Dermis blood vessel endothelial cell (primary cell): ENCODE measurements at places on chromosomes 6 and 20. TPM values are rescaled to one million over a fixed set of nuclear protein-coding genes. Genes with fewer than 3 reads are reported as not detected.

- DNase-seq, result no peak
Observed at GRCh38 chr6:16346831-16347230, 108.4 kb downstream of the GMPR start.

- DNase-seq, result no peak
Observed at GRCh38 chr6:159446340-159446739, 246.7 kb downstream of the SOD2 start.

DNA sequence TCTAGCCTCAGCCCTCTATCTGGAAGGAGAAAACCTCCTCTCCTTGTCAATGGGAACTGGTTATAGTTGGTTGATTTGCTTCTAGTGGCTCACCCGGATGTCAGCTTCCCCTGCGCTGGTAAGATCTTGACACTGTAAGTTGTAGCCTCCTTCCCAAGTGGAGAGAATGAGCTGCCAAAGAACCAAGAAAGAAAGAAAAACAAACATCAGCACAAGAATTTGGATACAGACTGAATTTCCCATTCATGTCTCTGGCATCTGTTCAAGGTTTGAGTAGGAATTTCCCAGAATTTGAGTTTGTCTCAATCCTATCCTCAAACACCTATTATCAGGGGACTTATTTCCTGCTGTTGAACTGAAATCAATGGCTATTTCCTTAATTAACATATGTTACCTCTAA lies 44.1 kb downstream of the ELOVL2 start:
- DNase-seq, result peak; percentile 1

- DNase-seq, result no peak
Observed at GRCh38 chr6:126826166-126826714, 292.2 kb upstream of the RSPO3 start.

- DNase-seq, result no peak
Observed at GRCh38 chr6:147131532-147132128, 72.6 kb upstream of the STXBP5 start.

- DNase-seq, result no peak
Observed at GRCh38 chr6:107821591-107821990, 2.5 kb downstream of the SCML4 start.

DNA sequence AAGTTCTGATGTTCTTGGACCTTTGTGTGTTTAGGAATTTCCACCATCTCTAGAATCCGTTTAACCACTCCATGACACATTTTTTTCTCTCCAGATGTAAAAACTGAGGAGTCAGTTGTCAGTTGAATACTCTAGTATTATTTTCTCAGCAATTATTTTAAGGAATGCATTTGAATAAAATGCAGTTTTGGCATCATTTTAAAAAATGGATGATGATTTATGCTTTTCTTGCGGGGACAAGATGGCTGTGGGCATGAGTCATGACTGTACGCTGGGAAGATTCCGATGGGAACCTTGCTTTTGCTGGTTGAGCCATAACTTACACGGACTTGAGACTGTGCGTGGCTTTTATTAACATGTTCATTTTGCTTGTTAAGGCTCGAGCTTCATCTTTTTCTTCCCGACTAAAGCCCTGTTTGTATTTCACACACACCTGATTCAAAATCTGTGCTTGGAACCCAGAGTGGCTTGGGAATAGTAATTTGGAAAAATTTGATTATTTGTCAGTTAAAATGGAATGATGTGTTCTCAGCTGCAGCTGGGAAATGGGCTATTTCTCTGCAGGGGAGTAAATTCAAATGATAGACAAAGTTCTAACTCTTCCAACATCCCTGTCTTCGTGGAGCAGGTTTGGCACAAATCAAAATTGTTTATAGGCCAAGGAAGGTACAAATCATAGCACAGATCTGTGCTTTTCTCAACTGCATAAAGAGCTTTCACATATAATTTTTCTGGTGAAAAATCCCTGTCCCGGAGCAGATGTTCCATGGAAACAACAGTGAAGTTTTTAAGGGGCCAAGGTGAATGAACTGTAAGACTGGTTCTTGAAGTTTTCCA lies 470.5 kb upstream of the JAG1 start:
- DNase-seq, result no peak

DNA sequence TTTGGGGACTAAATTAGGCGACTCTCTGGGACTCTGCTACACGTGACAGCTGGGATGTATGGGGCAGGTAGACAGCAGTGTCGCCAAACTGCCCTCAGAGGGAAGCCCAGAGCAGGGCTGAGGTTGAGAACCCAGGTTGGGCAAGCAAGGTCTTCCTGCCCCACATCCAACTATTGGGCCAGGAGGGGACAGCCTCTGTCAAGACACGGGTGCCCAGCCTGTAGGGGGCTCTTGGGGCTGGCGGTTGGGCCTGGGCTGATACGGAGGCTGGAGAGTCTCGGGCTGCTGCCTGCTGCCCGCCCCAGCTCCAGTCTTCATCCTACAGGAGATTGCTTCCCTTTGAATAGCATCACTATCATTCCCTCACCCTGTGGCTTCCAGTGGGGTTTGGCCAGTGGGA lies 33.3 kb downstream of the CPNE5 start:
- DNase-seq, result no peak

PRSS16 gene
- 0.14 TPM in 1 of 2 replicates, not detected in the other for total RNA-seq

BFSP1 gene
- total RNA-seq, result 1.9 and 4.4 TPM in 2 replicates

SLC13A3 gene
- 0.05 TPM in 1 of 2 replicates, not detected in the other for total RNA-seq

SERPINB1 gene
- 32.2 and 57.8 TPM in 2 replicates for total RNA-seq
